ENCODE measurements at places on chromosomes 1 and 21.

DNA sequence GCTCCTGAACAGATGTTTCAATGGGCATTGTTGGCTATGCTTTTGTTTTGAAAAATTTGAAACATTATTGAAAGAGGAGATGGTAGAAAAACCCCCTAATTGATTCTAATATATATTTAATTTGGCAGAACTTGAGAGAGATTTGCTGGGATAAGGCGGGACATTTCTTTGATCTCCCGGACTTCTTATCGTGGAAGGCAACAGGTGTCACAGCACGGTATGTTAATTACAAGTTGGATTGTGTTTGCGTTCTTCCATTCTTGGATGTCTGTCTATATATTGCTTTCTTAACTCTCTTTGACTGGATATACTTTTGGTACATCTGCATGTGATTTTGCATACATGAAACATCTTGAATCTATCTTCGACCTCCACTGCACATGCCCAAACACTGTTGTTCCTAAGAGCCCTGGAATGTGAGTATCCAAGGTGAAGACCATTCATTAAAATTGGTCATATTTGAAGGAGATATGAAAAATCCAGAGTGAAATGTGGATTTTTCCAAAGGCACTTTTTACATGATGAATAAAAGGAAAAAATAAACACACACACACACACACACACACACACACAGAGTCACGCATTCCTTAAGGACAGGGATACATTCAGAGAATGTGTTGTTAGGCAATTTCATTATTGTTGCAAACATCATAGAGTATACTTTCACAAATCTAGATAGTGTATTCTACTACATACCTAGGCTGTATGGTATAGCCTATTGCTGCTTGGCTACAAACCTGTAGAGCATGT lies 81.9 kb downstream of the FGGY start:
- DNase-seq, result no peak

DNA sequence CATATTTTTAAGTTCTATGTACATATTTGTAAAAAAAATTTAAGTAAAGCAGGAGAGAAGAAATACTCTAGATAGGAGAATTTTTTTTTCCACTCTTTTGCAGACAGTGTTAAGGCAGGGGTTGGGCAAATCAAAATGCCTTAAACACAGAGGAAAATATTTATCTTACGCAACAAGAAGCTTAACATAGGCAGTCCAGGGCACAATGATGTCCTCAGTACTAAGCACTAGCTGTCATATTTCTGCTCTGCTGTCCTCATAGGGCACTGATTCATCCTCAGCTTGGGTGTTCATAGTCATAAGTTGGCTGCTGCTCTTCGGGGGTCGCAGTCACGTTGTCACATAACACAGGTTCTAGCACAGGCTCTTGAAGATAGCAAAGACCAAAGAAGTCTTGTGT lies 247.4 kb downstream of the PTBP2 start:
- no peak for DNase-seq

DNA sequence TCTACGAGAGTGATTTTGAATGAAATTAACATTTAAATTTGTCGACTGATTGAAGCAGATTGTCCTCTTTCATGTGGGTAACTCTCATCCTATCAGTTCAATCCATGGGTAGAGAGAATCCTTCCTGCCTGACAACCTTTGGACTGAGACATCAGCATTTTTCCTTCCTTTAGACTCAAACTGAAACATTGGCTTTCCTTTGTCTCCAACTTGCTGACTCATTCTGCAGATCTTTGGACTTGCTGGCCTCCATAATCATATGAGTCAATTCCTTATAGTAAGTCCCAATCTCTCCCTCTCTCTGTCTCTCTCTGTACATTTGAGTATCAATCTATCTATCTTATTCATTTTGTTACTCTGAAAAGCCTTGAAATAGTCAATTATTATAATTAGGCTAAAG lies 416.7 kb downstream of the LRRIQ3 start:
- no peak for DNase-seq

- DNase-seq, result no peak
These were observed 102.4 kb upstream of the BACE2 start for GRCh38 chr21:41065539-41065938.

GRCh38 chr1:213584272-213584671 lies 403.5 kb upstream of the PROX1 start:
- DNase-seq, result no peak

GRCh38 chr1:20597650-20598049 lies 8.8 kb downstream of the CDA start:
- DNase-seq, result no peak

DNA sequence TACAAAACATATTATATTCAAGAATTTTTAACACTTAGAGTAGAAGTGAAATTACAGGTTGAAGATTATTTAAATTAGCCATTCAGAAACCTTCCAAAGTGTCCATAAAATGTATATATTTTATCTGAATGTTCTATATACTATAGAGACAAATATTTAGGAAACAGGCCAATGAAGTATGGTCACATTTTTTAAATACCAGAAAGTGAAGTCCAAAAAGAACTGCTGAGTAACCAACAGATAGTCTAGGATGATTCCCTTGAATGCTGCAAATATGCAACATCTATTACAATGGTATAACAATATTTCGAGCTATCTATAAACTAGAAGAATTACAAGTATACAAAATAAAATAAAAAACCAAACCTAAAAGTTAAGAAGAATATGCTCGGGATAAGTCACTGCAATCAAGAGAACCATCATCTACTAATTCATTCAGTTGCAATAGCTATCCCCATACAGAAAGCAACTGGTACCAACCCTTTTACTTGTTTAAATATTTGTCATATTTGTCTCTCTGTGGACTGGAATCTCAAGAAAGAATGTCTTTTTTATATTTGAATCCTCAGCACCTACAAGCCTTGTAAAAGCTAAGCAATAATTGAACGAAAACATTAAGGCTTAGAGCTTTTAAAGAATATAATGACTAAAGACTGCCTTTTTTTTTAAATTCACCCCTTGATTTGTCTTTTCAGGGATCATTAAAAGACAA lies 8.1 kb downstream of the ODF2L start:
- DNase-seq, result no peak

GRCh38 chr1:115717541-115717940 lies 51.0 kb downstream of the CASQ2 start:
- DNase-seq, result no peak
